ENCODE measurements at places on chromosomes 2 and 18. TPM values are rescaled to one million over a fixed set of nuclear protein-coding genes. Genes with fewer than 3 reads are reported as not detected.

DNA sequence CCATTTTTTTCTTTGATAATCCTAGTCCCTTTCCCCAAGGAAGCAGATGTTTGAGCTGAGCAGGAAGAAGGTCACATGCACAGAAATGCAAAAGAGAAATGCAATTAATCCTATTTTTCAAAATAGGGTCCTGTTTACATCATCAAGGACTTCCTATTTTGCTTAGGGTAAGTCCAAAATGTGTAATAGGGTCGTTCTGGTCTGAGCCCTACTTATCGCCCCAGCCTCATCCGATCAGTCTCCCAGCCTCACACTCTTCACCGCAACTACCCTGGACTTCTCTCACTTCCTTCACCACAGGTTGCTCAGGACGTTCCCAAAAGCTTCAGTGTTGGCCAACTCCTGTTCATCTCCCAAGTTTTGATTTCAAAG lies 32.8 kb downstream of the FOSL2 start:
- DNase-seq: no peak

DNA sequence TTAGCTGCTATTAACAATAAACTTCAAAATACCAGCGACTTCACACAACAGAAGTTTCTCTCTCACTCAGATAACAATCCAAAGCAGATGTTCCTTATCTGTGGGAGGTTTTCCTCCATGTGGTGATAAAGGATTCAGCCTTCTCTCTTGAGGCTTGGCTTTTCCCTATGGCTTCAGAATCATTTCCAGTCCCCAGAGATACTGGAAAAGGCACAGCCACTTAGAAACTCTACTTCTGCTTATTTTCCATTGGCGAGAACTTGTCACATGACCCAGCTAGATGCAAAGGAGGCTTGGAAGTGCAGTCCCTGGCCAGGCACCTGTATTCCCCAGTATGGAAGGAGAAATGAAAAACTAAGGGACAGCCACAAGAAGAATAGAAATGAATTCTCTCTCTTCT lies 344.8 kb downstream of the MTX2 start:
- no peak for DNase-seq

GRCh38 chr2:9665898-9666297 lies 35.1 kb upstream of the YWHAQ start:
- no peak for DNase-seq

- no peak for DNase-seq
Observed at GRCh38 chr2:30756051-30756719, 51.1 kb downstream of the CAPN13 start.

GPBAR1 gene
- 2.7 TPM for total RNA-seq

GRCh38 chr18:6976935-6977334 lies 140.7 kb downstream of the LAMA1 start:
- no peak for DNase-seq

- no peak for DNase-seq
Observed at GRCh38 chr2:240820607-240821428, 799 bp upstream of the KIF1A start.

- DNase-seq: no peak
Observed at GRCh38 chr2:28633204-28633603, 118.4 kb upstream of the PPP1CB start.

DNA sequence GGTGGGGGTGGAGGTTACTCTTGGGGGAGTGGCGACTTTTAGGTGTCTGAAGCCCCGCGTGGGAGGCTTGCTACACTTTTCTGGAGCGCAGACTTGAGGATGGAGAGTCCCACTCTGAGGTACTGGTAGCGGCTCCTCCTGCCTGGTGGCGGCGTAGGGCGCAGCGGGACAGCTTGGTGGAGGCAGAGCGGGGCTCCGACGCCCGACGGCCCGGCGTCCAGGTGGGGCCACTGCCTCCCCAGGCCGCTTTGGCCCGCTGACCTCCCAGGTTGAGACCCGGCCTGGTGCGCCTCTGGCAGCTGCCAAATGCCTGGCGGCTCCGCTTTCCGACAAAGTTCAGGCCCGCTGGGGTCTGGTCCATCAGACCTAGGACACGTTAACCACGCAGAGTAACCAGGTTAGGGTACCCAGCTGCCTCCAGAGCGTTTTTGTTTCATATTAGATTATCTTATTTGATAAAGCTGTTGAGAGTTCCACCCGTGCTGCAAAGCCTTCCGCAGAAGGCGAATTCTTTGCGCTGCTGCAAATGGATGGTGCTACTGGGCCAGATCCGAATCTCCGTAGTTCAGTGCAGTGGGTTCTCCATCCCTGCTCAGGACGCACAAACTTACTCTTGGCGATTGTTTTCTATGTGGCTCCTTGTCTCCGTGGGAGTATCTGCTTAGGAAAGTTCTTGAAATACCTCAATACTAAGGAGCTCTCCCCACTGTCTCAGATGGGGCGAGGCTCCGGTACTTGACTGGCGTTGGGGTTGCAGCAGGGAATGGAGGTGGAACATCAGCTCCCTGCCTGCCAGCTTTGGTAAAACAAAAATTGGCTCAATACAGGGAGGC lies 405.9 kb downstream of the XIRP2 start:
- DNase-seq: no peak

DNA sequence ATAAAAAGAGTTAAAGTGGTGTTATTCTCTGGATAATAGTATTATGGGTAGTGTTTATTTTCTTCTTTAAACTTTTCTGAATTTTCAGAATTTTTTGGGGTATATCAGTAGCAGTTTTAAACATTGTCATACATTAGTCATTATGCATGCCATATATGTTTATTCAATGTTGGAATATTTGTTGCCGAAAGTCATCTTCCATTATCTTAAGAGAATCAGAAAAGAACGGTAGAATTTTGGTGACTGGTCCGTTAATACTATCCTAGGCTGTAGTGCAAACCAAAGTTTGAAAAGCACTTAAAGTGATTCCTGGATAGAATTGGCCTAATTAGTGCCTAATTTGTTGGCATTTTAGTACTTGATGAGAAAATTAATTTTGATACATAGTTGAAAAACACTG lies 244.1 kb downstream of the PHLPP1 start:
- DNase-seq: no peak
